T-helper 22 cell (primary cell): ENCODE measurements at places on chromosomes 1 and 21.

DNA sequence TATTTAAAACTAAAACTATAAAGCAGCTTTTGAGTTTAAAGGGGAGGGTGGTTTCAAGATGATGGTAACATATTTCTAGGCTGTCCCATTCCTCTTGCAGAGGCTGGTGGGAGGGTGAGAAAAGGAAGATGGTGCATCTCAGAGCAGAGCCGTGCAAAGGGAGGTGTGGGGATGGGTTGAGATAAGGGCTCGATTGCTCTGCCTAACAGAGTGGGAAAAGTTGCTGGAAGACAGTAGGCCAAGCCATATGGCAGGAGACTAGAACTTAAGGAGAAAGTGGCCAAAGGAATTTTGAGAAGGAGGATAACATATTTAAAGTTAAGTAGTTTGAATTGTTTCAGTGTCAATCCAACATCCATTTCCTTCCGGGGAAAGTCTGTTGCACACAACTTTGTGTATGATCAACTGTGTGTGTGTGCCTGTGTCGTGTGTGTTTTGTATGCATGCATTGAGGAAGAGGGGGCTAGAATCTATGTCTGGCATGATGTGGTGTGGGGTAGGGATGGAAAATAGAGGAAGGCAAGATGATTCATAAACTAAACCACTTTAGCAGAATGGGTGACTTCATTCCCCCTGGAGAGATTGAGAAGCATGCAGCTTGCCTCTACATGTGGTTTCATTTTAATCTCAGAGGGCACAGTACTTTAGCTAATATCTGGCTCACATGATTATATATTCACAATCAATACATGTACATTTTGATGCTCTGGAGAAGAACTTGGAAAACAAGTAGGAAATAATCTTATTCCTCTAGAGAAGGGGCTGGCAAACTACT lies 145.0 kb upstream of the DNAH14 start:
- no peak for DNase-seq

DNA sequence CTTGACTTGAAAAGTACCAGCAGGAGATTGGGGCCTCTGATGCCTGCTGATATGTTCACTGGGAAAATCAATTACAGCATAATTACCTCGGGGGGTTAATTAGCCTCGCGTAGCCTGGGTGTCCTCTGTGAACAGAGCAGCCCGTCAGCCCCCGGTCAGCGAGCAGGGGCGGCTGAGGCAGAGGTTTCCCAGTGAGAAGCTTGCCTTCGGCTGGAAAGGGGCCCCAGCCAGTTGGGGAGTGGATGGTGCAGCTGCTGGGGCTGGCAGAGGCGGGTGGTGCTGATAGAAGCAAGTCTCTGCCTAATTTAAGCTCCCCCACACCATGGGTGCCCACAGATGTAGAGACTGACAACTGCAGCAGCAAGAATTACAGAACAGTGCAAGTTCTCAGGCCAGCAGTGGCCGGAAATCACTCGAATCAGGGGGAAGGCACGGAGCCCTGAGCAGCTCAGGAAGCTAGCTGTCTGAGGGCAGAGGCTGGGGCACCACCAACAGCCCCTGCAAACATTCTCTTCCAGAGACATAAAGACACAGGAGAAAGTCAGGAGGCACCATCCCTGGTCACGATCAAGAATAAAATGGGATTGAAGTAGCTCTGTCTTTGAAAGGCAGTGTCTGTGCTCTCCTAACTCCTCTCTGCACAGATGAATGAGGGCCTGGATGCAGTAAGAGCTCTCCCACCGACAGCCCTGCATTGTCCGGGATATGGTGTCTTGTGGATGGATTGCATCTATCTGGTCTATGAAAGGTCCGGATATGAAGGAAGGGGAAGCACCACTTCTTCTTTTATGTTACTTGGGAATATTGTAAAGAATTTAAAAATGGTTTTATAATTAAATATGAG lies 166.5 kb upstream of the CD34 start:
- DNase-seq, result no peak

GRCh38 chr1:21951226-21951870 lies 14.2 kb upstream of the HSPG2 start:
- no peak for DNase-seq

- peak; percentile 73 for DNase-seq
Measured at GRCh38 chr1:115098979-115099692, 9.8 kb upstream of the TSPAN2 start.

- DNase-seq, result no peak
Measured at GRCh38 chr1:201737352-201738060, 91.5 kb upstream of the IPO9 start.

DNA sequence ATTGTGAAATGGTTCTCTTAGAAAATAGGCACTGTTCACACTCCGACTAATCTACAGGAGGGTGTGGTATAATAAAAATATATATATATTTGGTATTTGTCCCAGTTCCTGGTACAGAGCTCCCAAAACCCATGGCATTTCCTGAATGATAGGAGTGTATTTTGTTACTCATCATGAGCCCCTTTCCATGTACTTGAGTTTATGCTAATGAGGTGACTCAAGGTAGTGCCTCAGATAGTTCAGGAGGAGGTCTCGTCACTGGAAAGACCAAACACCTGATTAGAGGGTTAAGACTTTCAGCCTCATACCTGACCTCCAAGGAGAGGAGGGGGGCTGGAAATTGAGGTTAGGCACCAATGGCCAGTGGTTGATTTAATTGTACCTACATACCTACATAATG lies 57.9 kb downstream of the TTC3 start:
- no peak for DNase-seq

DNA sequence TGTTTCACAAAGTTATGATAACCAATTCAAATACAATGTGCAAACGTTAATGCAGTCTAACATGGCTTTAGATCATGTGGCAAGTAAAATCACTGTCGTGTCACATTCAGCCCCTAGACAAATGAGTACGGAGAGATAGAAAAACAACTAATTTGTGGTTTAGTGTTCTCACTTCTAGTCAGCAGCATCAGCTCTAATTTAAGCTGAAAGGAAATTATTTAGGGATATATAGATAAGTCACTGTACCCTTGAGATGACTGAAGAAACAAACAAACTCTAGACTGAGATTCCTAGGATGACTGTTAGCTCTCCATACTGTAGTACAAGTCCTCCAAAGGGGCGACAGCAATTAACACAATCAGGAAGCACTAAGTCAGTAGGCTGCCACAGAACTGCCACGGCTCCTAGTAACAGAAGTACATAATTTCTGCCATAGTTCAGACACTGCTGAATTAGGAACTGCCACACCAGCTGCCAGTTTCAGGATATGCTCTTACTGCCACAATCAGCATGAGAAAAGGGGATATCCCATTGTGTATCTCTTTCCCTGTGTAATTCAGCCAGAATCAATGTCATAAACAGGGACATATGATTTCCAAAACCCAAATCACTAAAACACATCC lies 150.4 kb upstream of the NEGR1 start:
- DNase-seq, result no peak

GRCh38 chr1:14301704-14302024 lies 296.8 kb upstream of the KAZN start:
- no peak for DNase-seq

DNA sequence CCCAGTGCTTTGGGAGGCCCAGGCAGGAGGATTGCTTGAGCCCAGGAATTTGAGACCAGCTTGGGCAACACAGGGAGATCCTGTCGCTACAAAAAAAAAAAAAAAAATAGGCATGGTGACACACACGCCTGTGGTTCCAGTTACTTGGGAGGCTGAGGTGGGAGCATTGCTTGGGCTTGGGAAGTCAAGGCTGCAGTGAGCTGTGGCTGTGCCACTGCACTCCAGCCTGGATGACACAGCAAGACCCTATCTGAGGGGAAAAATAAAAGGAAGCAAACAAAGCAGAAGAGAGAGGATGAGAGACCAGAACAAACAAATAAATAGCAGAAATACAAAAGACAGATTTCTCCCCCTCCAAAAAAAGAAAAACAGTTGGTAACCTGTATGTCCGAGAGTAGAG lies 34.0 kb downstream of the MTF2 start:
- no peak for DNase-seq

- no peak for DNase-seq
Measured at GRCh38 chr1:150558303-150558704, 9.1 kb downstream of the ADAMTSL4 start.

- no peak for DNase-seq
Measured at GRCh38 chr1:45009296-45009865, 1.7 kb downstream of the HECTD3 start.

- DNase-seq, result no peak
Measured at GRCh38 chr1:243748706-243749283, 101.2 kb downstream of the AKT3 start.

DNA sequence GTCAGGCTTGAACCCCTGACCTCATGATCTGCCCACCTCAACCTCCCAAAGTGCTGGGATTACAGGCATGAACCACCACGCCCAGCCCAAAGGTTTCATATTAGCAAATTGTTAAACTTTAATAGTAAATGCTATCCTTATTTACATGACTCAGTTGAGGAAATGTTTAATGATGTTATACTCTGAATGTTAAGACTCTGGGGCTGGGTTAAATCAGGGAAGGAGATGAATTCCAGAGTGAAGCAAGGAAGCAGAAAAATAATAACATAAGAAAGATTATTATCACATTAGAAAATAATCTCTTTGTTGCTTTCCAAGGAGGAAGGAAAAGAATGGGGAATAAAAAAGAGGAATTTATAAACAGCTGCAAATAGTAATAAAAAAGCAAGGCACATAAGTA lies 105.3 kb downstream of the PTGS2 start:
- DNase-seq, result no peak

DNA sequence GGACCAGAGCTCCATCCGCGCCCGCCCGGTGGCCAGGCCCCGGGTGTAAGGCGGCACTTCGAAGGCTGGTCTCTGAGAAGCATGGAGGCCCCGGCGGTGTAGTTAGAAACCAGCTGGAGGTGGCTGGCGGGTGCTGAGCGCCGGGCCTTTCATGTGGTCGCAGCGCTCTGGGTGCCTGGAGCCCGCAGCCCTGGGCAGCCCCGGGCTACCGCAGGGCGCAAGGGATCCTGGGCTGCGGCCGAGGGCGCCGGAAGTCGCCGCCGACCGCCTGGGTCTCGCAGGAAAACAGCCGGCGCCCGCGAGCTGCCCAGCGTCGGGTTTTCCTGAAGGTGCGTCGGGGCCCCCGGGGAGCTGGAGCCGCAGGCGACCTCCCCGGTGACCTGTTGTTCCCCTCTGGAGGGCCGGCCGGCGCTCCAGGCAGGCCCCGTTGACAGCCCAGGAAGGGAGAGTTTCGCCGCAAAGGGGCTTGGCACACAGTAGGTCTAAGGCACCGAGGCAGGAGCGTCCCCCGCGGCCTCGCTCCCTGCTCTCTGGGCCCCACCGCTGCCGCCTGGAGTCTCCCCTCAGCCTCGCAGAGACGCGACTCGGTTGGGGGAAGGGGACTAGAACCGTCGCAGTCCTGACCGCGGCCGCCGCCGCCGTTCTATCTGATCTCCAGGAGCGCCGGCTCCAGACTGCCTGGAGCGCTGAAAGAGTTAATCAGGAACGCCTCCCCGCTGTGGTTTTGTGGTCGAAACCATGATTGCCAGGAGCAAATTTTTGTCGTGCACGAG lies 2.7 kb downstream of the GRHL3 start:
- peak; percentile 47 for DNase-seq

GRCh38 chr1:198047913-198048312 lies 108.9 kb upstream of the NEK7 start:
- DNase-seq, result no peak

DNA sequence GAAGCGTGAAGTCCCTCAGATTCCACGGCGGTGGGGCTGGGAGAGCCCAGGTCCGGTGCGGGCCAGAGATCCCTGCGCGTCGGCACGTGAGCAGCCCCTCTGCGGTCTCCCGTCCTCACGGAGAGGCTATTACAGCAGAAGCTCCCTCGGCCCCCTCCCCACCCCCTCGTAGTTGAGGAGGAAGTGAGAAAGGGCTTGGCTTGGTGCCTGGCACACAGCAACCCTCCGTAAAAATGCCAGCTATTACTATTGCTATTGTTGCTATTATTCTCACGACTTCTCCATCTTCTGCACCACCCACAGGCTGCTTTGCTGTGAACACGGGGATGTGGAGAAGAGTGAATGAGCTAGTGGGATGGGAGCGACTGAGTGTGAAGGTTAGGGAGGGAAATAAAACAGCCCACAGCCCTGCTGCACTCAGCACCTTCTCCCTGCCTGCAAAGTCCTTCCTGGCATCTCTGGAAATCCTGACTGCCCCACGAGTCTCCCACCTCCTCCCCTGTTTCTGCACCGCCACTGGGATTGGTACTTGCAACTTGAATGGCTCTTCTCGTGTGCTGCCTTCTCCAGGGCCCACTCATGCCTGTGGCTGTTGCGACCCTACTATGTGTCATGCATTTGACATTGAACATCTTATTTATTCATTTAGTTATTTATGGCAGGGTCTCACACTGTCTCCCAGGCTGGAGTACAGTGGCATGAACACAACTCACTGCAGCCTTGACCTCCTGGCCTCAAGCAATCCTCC lies 26.6 kb downstream of the ZBTB18 start:
- no peak for DNase-seq

DNA sequence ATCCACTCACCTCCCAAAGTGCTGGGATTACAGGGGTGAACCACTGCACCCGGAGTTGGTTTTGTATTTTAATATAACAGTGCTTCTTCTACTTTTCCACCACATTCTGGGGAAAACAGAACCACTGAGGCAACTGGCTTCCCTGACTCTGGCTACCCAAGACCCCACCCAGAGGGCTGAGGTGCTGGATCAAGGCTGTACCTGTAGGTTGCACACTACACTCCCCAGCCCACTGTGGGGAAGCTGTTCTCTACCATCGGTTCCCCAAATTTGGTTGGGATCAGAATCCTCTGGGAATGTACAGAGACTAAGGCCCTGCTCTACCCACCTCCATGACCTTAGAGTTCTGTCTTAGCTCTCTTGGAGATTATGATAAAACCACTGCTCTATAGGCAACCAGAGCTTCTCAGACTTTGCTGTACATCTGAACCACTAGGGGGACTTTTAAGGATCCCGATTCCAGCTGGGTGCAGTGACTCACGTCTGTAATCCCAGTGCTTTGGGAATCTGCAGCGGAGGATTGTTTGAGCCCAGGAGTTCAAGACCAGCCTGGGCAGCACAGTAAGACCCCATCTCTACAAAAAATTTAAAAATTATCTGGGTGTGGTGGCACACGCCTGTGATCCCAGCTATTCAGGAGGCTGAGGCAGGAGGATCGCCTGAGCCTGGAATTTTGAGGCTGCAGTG lies 51.6 kb downstream of the GNG4 start:
- no peak for DNase-seq

- DNase-seq, result no peak
Measured at GRCh38 chr1:30753660-30754123, 3.9 kb downstream of the LAPTM5 start.

DNA sequence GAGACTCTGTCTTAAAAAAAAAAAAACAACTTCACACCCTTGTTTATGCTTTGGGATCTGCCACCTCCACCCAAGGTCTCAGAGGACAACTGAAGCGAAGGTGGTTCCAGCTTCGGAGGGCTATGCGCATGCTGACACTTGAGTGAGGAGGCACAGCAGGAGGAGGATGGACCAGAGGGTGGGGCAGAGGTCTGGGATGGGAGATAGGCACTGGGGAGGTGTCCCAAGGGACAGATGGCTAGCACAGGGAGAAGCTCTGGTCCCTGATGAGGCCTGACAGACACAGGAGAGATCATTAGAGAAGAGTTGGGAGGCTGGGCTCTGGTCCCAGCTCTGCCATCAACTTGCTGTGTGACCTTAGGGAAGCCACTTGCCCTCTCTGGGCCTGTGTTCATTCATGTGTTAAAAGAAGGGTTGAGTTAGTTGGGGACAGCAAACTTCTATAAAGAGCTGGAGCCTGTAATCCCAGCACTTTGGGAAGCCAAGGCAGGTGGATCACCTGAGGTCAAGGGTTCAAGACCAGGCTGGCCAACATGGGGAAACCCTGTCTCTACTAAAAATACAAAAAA lies 16.8 kb downstream of the E2F2 start:
- no peak for DNase-seq
